ENCODE measurements at places on chromosomes 11 and 22.

GRCh38 chr22:35830305-35830704, 112.6 kb downstream of the APOL5 start:
- ATAC-seq, result no peak

GRCh38 chr11:29879560-29879959, 137.3 kb downstream of the KCNA4 start:
- no peak for ATAC-seq

DNA sequence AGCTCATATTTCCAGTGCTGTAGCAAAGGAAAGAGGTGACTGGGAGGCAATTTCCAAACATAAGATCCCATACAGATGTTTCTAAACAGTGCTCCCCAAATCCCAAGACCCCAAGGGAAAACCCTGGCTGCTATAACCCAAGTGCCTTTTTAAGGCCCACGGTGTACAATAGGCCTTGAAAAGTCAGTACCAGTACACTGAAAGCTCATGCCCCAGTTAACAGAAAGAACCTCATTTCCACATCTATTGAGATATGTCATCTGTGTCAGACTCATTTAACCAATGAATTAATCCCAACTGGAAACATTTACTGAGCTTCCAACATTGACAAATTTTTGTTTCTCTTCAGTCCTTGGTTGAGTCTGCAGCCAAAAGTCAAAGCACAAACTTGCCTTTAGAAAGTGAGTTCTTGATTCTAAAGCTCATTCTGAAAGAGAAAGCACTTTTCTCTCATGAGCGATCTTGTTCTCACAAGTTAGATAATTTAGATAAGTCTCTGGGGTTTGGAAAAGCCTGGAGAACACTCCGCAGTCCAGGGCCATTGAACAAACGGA, 239.8 kb upstream of the ARHGAP20 start:
- peak; percentile 14 for ATAC-seq

- ATAC-seq, result no peak
These were observed 6.9 kb upstream of the NFAM1 start for GRCh38 chr22:42439021-42439567.

DNA sequence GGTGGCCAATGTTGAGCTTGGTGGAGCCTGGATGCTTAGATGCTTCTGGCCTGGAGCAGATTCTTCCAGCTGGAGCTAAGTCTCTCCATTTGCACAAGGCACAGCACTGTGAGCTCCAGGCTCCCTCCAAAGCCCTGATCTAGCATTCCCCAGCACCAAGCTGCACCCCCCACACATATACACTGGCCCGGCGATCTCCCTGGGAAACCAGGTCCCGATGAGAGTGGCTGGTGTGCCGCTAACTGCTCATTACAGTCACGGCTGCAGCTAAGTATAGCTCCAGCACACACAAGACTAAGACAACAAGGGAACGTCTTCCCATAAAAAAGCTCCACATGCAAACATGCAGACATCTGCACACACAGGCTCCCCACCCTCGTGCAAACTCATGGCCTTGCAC, 17.6 kb downstream of the KCNC1 start:
- no peak for ATAC-seq

GRCh38 chr11:899724-900123, 10.9 kb downstream of the CHID1 start:
- ATAC-seq, result no peak

GRCh38 chr11:2091112-2091746, 48.0 kb downstream of the IGF2 start:
- ATAC-seq, result no peak

GRCh38 chr22:30087611-30088010, 7.3 kb downstream of the HORMAD2 start:
- ATAC-seq, result no peak

DNA sequence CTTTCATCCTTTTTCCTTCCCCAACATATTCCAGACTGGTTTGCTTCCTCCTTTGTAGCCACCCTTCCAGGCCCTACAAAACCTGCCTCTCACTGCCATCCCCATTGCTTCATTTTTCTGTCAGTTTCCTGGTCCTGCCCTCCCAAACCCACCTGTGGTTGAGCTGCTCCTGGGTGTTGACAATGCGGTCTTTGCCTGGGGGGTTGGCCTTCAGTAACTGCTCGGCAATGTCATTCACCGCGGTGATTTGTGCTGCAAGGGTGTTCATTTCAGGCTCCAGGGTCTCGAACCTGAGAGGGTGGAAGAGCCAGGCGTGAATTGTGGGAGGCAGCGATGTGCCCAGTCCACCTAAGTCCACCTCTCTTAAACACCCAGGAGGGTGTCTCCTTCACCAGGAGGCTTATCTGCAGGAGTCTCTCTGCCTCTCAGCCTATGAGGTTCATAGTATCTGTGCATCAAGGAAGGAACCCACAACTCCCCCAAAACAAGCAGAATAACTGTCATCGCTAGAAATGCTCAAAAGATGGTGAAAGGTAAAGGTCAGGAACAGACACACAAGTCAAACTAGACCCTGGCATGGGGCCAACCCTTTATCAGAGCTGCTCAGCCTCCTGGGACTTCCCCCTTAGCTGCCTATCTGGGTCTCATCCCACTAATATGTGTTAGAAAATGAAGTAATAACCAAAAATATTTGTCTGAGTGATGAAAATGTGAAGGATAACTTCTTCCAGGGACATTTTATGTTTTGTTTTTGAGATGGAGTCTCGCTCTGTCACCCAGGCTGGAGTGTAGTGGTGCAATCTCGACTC, 23.9 kb upstream of the RBM4B start:
- no peak for ATAC-seq

DNA sequence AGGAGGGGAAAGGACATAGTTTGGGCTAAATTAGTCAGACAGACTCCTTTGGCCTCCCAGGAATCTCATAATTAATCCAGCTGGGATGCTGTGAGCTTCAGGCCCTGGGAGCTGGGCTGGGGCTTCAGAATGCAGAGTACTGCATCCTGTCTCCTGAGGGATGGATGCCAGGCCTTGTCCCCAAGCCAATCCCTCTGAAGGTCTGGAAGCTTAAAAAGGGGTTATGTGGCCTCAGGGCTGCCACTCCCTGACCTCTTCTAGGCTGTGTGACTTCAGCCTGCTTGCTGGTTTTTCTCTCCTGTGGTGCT, 6.9 kb upstream of the LRRC32 start:
- no peak for ATAC-seq

DNA sequence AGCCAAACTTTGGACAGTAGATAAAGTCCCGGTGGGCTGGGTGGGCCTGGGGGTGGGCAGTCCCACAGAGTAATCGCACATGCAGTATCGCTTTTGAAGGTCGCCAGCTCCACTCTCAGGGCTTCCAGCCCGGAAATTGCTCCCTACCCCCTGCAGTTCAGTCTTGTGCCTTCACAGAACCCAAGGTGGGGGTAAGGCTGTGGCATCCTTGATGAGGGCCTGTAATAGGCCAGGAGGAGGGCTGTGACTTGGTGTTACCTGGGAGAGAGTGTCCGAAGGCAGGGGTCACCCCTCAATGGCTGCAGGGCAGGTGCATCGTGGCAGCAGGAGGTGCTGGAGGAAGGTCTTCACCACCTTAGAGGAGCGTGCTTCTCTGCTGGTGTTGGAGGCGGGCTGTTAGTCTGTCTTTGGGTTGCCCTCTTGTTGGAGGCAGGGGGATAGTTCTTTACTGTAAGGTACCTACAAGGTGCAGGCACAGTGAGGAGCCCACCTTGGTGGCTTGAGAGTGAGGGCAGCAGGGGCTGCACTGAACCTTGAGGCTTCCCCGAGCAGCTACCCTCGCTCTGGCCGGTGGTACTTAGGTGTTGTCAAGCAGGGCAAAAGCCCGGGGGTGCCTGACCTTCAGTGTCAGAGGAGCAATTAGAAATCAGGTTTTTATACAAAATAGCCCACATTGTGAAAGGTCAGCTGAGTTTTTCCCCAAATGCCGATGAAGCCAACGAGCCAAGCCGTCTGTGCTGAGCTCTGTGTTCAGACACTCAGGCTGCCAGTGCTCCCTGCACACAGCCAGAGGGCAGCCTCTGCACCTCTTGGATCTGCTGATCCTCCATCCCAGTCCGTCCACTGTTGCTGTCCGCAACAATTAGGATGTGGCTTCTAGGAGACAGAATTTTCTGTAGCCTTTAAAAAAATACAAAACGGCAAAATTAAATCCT, 21.9 kb downstream of the SAMM50 start:
- ATAC-seq, result no peak

DNA sequence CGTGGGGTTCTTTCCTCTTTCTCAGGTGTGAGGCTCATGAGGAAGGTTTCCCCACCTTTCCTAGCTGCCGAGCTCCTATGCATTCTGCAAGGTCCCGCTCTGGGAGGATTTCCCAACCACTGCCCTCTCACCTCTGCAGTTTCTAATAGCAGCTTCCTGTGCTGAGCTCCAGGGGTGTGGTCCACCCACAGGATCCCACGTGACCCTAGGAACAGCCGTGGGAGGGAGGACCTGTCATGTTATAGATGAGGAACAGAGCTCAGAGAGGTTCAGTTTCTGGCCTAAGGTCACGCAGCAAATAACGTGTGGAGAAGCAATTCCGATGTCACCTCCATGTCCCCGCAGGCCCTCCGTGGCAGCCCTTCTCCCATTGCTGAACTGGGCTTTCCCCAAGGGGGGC, 38.5 kb downstream of the FLRT1 start:
- no peak for ATAC-seq

DNA sequence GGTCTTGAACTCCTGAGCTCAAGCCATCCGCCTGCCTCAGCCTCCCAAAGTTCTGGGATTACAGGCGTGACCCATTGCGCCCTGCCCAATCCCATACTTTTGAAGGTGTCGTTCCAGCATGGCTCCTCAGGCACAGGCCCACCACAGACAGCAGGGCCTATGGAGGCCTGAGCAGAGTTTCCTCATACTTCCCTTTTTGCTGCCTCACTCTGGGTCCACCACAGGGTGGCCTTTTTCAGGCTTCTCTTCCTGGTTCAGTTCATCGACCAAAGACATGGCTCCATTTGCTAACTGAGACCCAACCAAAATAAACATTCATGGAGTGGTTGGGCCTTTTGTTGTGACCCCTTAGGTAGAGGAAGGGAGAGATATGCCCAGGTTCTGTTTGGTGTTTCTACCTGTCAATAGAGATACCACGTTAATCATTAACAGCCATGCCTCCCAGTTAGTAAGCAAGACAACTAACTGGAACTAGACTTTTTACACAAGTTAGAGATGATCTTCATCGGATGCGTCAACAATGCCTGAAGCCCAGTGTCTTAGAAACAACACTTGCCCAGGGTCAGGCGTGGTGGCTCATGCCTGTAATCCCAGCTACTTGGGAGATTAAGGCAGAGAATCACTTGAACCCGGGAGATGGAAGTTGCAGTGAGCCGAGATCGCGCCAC, 35.1 kb downstream of the TRIOBP start:
- no peak for ATAC-seq

DNA sequence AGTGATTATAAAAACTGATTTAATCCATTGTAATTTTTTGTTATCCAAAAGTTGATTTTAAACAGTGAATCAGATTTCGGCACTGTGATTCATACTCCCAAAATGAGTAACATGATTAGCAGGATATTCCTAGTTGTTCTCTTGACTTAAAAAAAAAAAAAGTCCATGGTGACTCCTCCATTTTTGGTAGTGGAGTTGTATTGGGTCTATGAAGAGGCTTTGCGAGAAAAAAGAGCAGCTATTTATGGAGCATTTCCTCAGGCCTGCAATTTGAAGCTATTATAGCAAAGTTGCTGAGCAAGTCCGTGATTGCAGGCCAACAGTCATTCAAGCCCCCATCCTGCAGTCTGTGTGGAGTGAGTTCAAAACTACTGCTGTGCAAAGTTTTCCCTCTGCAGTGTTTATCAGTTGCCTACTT, 28.8 kb downstream of the YAP1 start:
- ATAC-seq, result peak; percentile 66

GRCh38 chr11:128372977-128373376, 214.4 kb downstream of the ETS1 start:
- no peak for ATAC-seq

- ATAC-seq, result no peak
These were observed 4.5 kb downstream of the ZMAT5 start for GRCh38 chr22:29762263-29762662.

GRCh38 chr11:130528298-130529261, 80.1 kb downstream of the ADAMTS15 start:
- ATAC-seq, result no peak

GRCh38 chr22:32080904-32081303, 37.8 kb downstream of the SLC5A1 start:
- no peak for ATAC-seq

- ATAC-seq, result no peak
These were observed 67.5 kb upstream of the CCDC179 start for GRCh38 chr11:22927793-22928192.

DNA sequence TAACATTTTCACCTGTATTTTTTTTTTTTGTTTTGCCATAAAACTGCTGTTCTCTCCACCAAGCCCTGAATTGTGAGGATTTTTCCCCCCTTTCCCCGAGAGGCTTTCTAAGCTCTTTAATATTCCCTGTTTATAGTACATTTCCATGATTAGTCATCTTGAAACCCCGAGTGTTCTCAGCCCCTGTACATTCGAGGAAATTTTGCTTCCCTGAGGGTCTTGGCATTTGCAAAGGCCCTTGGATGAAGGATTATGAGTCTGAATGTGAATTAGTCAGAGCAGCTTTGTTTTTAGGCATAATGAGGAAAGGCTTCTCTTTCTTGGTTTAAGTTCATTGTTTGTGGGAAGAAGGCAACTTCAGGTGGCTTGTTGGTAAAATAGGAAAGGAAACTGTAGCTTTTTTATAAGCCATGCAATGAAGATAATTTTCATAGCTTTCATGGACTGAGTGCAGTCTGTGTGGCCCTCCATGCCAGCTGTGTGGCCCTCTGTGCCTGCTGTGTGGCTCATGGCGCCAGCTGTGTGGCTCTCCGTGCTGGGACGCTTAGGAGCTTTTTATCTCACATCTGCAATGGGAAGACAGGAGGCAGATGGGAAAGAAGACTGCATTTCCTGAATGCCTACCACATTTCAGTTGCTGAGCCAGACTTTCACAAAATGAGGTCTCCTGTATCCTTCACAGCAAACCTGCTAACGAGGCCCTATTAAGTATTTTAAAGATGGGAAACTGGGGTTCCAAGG, 129.0 kb downstream of the TEAD1 start:
- no peak for ATAC-seq

DNA sequence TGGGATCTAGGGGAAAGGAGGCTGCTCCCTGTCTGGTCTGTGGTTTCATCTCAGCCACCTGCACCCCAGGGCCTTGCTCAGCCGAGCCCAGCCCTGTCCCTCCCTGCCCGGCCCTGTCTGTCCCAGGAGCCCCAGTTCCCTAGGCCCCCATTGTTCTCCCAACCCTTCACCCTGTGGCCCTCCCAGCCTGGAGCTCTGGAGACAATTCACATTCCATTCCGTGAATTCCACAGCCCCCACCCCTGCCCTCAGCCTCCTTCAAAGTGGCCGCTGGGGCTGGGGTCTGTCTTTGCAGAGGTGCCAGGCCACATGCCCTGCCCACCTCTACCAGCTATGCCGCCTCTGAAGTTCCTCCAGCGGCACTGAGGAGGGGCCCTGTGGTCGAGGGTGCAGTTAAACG, 77.9 kb upstream of the WNT11 start:
- no peak for ATAC-seq

- peak; percentile 79 for ATAC-seq
These were observed at the start of gene CAPN1 for GRCh38 chr11:65181569-65182257. Gene CAPN1 (plus strand): TSS chr11:65181928. CDS start chr11:65182702, 774 bp downstream.

All from gastroesophageal sphincter (tissue), 4 donors.